ENCODE measurements at places on chromosomes 4 and X.

GRCh38 chr4:41795796-41796385, 47.4 kb upstream of the PHOX2B start:
- no peak for DNase-seq

- DNase-seq = no peak
Measured at GRCh38 chr4:69743476-69744156, 16.8 kb downstream of the SULT1B1 start.

DNA sequence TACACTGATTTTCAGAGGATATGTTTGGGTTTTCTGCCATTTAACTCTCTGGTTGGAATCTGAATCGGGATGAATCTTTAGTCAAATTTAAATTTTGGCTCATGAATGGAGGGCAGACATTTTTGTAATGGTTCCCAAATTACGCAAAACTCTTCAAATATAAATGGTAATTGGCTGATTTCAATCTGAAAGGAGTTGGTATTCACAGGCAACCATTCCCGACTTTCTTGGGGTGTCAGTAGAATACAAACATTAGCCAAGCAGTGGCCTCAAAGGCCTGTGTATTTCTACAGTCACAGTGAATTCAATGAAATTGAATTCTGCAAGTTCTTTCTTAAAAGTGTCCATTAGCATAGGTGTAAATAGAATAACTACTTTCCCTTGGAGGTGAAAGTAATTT, 668.8 kb upstream of the PRKX start:
- DNase-seq = no peak

GRCh38 chr4:82499738-82500434, 61.9 kb downstream of the TMEM150C start:
- DNase-seq = no peak

DNA sequence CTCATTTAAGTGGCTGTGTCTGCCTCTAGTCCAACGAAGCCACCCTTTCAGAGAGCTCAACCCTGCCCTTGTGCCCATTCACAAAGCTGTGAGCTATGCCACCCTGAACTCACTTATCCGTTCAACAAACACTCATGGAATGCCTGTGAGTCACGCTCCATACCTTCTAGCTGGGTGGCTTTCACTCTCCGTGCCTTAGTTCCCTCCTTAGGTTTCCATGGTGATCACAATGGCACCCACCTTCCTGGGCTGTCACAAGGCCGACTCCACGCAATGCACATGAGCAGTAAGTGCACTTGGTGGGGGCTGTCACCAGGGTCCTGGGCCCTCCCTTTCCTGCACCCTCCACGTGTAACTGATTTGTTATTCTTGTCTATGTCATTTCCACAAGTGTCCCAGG, 37.2 kb upstream of the PPP2R2C start:
- no peak for DNase-seq

- DNase-seq = no peak
Measured at GRCh38 chrX:137366018-137366633, 199.8 kb upstream of the ZIC3 start.

- DNase-seq = no peak
Measured at GRCh38 chr4:911871-912490, 20.1 kb downstream of the GAK start.

DNA sequence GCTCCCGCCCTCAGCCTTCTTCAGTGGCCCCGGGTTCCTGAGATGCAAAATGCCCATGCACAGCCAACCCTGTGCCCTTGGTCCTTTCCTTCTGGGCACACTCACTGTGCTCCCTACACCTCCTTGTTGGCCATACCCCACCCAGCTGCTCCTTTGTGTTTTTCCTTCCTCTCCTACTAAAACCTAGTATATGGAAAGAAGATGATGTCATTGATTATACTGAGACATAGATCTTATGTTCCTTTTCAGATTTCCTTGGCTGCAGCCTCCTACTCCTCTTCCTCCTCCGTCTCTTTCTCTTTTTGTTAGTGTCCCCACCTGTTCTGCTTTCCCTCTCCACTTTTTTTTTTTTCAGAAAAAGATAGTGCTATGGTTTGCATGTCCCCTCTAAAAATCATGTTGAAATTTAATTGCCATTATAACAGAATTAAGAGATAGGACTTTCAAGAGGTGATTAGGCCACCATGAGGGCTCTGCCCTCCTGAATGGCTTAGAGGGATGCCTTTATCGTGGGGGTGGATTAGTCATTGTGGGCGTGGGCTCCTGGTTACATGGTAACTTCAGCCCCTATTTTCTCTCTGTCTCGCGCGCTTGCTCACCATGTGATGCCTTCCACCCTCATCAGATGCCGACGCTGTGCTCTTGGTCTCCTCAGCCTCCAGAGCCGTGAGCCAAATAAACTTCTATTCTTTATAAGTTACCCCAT, 254.9 kb upstream of the GATB start:
- DNase-seq = no peak

- no peak for DNase-seq
Measured at GRCh38 chrX:44244008-44244407, 99.5 kb downstream of the EFHC2 start.

GRCh38 chr4:73589261-73589847, 30.9 kb downstream of the RASSF6 start:
- no peak for DNase-seq

DNA sequence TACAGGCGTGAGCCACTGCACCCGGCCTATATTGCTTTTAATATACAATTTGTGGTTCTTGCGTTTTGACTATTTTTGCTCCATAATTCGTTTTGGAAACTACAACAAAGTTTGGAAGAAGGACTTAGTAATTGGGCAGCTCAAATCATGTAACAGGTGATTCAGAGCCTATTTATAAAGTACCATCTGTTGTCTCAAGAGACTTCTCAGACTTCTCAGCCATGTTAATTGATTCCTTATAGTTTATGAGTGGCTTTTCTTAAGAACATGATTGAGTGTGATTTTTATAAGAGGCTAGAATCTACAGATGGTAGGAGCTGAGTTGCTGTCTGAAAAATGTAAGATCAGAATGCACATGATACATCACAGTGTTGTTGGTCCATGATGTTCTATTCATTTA, 240.2 kb downstream of the ADGRL3 start:
- no peak for DNase-seq

DNA sequence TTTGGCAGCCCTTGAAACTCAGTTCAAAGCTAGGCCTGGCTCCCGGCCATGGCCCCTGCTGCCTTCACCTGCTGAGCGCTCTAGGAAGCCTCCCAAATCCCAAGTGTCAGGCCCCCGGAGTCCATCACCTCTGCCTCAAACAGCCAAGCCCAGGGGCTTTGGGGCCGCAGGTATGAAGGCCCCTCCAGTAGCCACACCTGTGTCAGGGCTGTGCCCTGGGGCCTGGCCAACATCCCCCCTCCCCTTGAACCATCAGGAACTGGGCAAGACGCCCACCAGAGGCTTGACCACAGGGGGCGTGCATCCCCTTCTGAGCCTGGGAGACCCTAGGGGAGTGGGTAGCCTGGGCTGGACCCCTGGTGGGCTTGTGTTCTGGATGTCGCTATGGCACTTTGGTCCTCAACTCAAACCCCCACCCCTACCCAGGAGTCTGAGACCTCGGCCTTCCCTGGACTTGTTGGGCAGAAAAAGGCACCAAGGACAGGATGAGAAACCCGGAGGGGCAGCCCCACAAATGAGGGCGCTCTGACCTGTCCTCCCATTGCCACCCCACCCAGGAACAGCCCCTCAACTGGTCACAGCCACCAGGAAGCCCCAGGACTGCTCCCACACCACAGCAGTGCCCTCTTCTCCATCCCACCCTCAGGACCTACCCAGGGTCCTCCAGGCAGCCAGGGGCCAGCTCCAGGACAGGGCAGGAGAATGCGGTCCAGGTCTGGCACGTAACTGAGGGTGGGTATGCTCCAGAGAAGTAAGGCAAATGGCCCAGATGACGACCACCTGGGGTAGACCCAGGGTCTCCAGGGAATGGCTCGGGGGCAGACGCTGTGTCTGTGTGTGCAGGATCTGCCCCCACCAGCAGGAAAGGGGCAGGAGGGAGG, 4.2 kb upstream of the SLBP start:
- DNase-seq = no peak

GRCh38 chrX:6644411-6644810, 109.5 kb upstream of the VCX3A start:
- no peak for DNase-seq

GRCh38 chr4:90071289-90072235, 55.6 kb upstream of the CCSER1 start:
- DNase-seq = no peak

- no peak for DNase-seq
Measured at GRCh38 chrX:7170898-7171297, 22.9 kb upstream of the PUDP start.

- DNase-seq = no peak
Measured at GRCh38 chr4:162422312-162422711, 258.5 kb upstream of the FSTL5 start.

GRCh38 chrX:44568196-44568595, 25.5 kb upstream of the FUNDC1 start:
- DNase-seq = no peak

DNA sequence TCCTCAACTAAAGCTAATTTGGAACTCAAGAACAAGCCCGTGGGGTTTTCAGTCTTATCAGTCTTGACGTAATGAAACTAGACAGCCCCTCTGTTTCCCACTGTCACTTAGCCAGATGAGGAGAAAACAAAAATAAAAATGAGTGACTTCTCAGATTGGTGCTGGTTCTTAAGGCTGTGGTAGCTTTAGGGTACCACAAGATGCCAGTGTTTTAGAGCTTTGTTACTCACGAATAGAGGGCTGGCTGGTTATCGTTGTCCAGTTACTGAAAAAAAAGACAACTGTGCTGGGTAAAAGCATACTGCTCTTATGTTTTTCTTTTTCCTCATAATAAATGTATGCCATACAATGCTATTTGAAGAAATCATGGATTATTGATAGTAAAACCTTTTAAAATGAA, 796.7 kb downstream of the RAPGEF2 start:
- no peak for DNase-seq

DNA sequence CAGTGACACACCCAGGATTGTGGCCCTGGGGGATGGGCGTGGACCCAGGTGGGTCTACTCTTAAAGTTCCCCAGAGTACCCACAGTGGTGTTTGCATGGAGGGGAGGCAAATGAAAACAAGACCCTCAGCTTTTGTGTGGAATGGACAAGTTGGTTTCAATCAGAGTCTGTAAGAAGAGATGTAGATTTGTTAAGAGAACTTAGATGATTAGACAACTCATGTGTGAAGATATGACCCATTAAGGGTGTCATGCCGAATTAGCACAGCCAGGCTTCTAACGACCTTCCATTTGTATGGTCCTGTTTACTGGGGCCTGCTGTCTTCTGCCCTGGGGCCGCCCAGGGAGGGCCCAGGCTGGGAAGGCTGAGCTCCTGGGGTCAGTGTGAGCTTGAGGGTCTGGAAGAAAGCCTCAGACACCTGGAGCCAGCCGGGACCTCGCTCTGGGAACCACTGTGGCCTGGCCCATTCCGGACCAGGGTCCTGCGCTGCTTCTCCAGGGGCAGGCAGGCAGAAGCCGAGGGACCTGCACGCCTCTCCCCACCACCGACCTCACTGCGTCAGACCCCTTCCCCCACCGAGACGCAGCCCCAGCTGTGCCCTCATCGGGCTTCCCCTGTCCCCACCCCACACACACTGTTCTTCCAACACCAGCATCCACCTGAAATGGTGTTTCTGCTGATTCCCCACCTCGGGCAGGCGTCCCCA, 20.4 kb downstream of the UVSSA start:
- no peak for DNase-seq

- no peak for DNase-seq
Measured at GRCh38 chr4:157803845-157804521, 368.8 kb downstream of the GASK1B start.

GRCh38 chrX:55488006-55488592, 1.5 kb downstream of the USP51 start:
- no peak for DNase-seq

GRCh38 chrX:136589966-136590365, 58.0 kb downstream of the VGLL1 start:
- DNase-seq = no peak

DNA sequence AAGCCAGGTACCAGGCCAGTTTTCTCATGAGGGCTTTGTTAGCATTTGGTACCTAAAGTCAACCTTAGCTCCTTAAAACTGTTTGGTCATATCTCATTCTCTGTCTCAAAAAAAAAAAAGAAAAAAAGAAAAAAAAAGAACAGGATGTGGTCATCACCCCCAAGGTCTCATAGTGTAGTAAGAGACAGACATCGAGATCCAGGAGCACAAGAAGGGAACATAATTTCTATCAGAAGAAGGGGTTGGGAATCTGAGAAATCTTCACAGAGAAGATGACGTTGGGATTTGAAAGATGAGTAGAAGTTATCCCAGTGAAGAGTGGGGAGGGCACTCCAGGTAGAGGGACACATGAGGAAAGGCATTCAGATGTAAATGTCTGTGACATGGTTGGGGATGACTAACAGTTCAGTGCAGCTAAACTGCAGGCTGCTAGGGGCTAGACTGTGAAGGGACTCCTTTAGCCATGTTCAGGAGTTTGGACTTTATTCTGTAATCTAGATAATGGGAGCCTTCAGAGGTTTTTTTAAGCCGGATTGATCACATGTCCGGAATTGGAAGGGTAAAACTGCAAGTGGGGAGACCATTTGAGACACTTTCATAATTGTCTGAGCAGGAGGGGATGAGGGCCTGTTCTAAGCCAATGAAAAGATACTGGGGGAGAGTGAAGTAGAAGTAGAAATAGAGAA, 26.9 kb upstream of the GJB1 start:
- no peak for DNase-seq

GRCh38 chr4:175770555-175770954, 41.5 kb downstream of the GPM6A start:
- no peak for DNase-seq

- DNase-seq = no peak
Measured at GRCh38 chr4:7381890-7382633, 52.7 kb downstream of the PSAPL1 start.

DNA sequence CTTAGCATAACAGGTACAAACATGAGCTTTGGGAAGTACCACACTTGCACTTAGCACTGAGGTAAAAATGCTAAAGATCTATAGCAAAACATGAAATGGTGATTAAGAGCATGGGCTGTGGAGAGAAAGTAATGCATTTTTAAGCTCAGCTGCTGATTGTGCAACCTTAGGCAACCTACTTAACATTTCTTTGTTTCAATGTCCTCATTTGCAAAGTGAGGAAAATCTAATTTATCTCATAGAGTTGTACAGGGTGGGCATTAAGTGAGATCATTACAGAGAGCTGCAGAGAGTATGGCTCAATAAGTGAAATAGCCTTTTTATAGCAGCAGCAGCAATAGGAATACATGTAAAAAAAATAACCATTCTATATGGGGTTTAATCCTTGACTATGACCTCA, 87.0 kb downstream of the PAK3 start:
- DNase-seq = no peak

DNA sequence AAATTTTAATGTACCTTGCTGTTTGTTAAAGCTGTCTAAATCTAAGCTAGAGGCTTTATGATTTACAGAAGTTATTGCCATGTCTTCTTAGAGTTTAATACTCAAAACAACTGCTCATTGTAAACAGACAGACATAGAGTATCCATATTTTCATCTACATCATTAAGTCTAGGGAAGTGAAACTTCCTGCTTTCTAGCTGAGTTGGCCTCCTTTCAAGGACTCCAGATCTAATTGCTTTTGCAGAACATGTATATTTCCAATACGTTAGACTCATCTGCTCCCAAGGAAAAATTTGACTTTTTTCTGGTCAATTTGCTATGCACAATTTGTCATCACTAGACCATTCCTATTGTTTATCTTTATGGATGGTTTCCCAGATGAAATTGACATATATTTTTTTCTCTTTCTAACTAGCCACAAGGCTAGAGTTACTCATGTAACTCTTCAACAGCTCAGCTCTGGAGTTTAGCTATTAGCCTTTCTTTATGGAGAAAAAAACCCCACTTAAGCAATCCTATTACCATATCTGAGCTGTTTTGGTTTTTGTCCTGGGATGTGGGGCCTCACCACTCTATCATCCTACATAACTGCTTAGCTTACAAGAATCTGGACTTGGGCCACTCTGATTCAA, 122.9 kb downstream of the PPA2 start:
- DNase-seq = no peak

All from progenitor cell of endocrine pancreas (in vitro differentiated cells).